NCI-H345 (cell line): ENCODE measurements at places on chromosomes 3 and 15.

DNA sequence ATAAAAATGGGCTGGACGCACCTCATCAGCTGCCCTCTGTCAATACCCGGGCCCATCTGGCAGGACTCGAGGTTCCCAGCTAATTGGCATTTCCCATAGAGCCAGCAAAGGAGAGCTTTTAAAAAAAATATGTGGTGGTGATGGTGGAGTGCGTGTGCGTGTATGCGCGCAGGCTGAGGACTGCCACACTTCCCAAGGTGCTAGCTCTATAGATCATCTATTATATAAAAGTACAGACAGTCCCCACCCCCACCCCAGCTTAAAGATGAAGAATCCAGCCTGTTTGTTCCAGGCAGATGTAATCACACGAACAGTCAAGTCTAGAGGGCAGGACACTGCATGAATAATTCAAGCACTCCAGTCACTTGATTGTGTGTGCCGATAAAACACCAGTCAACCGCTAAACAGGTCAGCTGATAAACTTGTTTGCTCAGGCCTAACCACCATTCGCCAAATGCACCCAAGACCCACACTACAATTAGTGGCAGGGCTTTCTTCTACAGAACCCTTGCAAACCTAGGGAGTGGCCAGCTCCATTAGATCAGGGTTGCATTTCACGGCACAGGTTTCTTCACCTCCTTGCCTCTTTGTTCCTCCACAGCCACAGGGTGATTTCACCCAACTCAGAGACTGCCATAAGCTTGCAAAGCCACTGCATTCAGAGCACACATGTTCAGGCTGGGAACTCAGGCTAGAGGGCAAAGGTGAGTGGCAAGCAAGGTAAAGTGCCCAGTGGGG is 5.8 kb downstream of the TLE3 start:
- DNase-seq = peak; percentile 65

DNA sequence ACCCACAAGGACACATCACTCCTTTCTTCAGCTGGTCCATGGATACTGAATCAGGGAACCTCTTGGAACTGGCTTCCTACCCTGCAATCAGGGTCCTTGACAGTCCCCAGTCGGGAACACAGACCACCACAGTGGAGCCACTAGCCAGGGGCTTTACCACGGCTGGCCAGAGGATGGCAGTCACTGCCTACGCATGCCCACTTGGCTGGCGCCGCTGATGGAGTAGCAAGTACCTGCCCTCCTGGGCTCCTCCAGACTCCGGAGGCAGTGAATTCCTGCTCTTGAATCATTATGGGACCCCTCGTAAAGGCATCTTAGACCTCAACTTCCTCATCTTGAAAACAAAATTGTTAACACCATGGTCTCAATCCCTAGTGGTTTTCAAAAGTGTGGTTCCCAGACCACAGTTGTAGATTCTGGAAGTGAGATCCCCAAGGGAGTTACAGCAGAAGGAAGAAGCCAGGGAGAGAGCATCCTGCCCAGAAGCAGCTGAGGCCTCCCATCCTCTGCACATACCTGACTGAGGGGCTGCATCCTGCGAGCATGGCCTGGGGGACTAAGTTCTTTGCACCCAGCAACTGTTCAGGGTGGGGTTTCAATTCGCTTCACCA is 9.1 kb upstream of the SKIC8 start:
- DNase-seq = peak; percentile 64

DNA sequence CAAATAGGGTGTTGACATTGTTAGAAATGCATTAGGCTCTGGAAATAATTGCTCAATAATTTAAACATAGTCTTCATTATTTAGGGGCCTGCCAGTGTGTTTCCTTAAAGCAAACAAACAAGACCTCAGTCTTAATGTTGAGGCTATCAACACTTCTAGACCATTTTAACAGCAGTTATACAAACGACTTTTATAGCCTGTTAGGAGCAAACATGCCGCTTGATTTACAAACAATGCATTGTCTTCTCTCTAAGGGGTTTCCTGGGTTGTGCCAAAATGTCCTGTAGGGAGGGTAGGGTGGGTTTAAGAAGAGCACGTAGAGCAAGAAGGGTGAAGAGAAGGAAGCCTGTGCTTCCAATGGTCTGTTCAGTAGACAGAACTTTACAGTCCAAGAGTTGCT is 53.7 kb downstream of the TPRG1 start:
- no peak for DNase-seq

DNA sequence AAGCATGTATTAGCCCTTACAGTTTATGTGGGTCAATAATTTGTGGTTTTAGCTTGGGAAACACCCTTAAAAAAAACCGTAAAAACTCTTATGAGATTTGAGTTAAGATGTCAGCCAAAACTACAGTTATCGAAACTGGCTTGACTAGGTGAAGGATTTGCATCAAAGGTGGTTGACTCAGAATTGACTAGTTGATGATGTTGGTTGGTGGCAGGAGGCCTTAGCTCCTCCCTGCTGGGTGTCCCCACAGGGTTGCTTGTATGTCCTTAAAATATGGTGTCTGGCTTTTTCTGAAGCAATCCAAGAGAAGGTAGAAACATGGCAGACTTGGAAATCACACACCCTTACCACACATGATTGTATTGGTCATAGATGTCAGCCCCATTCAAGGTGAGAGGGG is 305.1 kb downstream of the ROBO2 start:
- no peak for DNase-seq

- DNase-seq = no peak
Observed at GRCh38 chr3:178795349-178795748, 259.1 kb downstream of the KCNMB2 start.

DNA sequence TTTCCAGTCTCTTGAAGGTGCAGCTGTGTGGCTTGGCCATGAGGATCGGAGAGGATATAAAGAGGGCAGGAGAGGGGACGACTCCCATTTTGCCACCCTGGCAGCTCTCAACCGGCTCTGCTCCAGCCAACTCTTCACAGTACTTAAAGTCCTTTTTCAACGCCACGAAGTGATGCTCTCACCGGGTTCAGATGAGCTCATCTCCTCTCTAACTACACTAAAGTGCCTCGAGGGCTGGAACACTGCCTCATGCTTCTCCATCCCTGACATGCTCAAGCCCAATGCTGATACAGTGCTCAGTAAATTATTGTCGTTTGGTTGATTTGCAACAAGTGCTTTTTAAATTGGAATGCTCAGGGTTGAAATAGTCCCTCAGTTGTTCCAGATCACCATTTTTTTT is 97.8 kb downstream of the GTPBP8 start:
- no peak for DNase-seq

DNA sequence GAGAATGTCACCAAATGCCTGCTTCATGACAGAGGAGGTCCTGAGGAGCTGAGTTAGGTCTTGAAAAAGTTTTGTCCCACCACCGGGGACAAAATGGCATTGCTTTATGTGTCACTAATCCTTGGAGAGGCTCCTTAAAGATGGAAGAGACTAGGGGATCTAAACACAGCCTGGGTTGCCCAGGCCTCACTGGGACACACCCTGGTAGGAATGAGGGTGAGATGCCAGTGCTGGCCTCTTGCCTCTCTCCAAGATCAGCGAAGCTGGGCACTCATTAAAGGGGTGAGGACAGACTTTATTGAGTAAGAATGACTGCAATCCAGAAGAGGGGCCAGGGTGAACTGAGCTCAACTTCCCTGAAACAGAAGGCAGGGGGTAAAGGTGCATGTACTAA is 58.5 kb upstream of the KLF13 start:
- no peak for DNase-seq

DNA sequence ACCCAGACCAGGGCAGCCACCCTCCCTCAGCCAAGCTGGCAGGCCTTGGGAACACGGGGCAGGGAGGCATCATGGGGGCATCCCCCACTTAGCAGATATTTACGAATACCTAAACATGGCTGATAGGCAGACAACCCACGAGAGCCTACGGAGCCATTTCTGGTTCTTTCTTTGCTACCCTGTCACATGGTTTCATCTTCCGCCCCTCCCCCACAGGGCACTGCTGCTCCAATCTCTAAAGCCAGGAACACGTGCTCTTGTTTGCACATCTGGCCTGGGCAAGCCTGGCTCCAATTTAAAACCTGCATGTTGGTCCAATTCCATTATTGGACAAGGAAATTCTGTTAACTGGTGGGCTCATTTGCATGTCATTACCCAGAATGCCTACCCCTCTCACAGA is 447.4 kb upstream of the NR2F2 start:
- no peak for DNase-seq

- peak; percentile 6 for DNase-seq
Observed at GRCh38 chr3:100634493-100635272, 25.3 kb downstream of the ADGRG7 start.

- no peak for DNase-seq
Observed at GRCh38 chr15:40743485-40743901, 11.6 kb downstream of the RMDN3 start.

DNA sequence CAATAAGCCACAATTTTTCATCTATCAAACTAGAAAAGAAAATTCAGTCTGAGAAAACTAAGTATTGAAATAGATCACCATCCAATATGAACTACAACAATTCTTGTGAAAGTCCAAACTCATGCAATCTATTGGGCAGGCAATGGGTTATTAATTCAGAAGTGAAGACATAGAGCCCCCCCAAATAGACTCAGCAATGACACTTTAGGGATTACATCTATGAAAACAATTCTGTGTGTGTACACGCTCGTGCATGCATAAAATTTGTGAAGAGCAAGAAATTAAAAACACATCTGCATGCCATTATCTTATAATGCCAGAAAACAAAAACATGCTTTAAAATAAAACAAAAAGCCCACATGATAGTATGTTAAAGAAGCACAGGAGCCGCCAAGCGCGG is 151.3 kb downstream of the NR1I2 start:
- no peak for DNase-seq

DNA sequence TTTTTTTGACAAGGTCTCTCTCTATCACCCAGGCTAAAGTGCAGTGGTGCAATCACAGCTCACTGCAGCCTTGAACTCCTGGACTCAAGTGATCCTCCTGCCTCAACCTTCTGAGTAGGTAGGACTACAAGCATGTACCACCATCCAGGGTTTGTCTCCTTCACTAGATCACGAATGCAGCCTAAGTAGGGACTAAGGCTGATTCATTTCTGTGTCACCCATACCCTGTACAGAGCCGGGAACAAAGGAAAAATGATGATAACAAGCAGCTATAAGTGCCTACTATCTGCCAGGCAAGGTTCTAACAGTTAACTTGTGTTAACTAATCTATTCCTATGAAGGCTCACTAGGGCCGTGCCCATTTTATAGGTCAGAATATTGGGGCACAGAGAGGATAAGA is 7.0 kb downstream of the TMEM40 start:
- DNase-seq = no peak

DNA sequence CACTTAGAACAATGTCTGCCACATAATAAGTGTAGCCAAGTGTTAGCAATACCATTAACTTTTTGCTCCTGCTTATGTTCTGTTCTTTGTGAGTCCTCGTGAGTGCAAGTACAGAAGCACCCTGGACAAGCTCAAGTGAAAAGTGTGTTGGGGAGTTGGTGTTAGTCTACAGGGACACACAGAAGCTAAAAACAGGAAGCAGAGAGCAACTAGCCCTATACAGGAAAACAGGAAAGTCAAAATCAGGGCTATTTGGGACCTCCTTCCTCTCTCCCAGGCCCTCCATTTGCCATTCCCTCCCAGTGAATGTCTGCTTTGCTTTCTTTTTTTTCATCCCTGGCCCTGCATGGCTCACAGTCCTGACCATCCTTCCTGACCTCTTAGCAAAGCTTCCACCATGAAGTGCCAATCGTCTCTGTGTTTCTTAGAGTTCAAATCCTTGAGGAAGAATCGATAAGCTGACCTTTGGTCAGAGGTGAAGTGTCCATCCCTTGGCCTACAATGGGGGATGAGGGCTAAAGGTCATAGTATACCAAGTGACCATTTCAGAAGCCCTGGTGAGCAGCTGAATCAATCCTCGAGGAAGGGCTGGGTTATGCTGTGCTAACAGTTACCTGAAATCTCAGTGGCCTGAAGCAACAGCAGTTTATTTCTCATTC is 328.2 kb downstream of the SHQ1 start:
- no peak for DNase-seq

DNA sequence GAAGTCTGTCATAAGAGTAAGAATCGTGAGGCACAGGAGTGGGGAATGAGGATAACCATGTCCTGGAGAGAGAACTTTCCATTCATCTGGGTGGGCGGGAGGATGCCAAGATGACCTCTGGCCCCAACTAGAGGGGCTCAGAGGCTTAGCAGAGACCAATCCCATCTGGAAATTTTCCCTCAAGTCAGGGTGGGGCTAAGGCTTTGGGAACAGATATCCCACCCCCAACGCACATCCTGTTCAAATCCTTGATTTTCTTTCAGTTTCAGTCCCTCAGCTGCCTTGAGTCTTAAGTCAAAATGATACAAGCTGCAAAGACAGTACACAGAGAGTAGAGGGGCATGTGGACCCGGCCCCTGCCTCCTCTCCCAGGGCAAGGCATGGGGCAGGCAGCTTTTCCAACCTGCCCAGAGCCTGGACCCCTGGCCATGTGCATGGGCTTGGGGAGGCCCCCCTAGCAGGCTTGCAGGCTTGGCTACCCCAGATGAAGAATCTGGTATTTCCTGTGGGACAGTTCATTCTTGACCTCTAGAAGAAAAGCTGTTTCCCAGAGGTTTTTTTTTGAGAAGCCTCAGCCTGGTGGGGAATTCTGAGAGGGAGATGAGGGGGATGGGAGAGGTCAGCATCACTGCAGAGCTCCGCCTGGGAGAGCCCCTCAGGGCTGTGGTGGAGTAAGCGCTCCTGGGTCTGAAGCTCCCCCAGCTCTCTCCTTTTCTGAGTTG is 109.7 kb upstream of the HACD2 start:
- no peak for DNase-seq

- no peak for DNase-seq
Observed at GRCh38 chr3:179463319-179463718, 12.0 kb upstream of the GNB4 start.
